Activated T-cell treated with anti-CD3 and anti-CD28 coated beads for 1 hour (primary cell): ENCODE measurements at places on chromosomes 12 and 14.

GRCh38 chr14:70640938-70641547 is 673 bp upstream of the TTC9 start:
- DNase-seq, result peak; percentile 29

GRCh38 chr14:59427653-59428580 is 37.3 kb downstream of the GPR135 start:
- no peak for DNase-seq

- DNase-seq, result peak; percentile 35
Observed at GRCh38 chr14:77067632-77068516, 30.2 kb upstream of the CIPC start.

DNA sequence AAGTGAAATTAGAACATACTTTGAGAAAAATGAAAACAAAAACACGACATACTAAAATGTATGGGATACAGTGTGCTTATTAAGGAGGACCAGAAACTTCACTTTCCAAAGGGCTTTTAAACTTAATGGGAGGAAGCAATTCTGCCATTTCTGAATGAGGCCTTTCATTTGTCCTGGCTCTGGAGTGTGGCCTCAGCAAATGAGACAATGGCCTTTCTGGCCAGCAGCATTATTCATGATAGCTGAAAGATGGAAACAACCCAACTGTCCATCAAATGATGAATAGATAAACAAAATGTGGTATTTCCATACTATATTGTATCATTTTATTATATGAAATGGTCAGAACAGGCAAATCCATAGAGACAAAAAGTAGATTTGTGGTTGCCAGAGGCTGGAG is 338.6 kb downstream of the CEP128 start:
- no peak for DNase-seq

- DNase-seq, result no peak
Observed at GRCh38 chr12:52260361-52261207, 13.9 kb upstream of the KRT86 start.

GRCh38 chr14:78710963-78711362 is 540.8 kb downstream of the NRXN3 start:
- no peak for DNase-seq

DNA sequence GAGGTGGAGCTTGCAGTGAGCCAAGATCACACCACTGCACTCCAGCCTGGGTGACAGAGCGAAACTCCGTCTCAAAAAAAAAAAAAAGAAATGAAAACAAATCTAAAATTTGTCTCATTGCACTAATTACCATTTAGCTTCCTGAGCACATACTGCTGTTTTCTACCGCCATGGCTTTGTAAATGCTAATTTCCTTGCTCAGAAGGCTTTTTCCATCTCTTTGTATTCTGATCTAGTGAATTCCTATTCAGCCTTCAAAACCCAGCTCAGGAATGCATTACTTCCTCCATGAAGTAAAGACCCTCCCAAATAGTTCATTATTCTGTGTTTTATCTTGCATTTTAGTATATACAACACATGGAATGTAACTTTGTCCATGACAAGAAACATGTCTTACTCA is 33.6 kb downstream of the CEP83 start:
- no peak for DNase-seq

- DNase-seq, result no peak
Observed at GRCh38 chr12:108772247-108772646, 40.9 kb upstream of the CORO1C start.

GRCh38 chr14:29805415-29806123 is 122.1 kb downstream of the PRKD1 start:
- DNase-seq, result no peak

- DNase-seq, result no peak
Observed at GRCh38 chr12:102096855-102097254, 23.1 kb downstream of the NUP37 start.

DNA sequence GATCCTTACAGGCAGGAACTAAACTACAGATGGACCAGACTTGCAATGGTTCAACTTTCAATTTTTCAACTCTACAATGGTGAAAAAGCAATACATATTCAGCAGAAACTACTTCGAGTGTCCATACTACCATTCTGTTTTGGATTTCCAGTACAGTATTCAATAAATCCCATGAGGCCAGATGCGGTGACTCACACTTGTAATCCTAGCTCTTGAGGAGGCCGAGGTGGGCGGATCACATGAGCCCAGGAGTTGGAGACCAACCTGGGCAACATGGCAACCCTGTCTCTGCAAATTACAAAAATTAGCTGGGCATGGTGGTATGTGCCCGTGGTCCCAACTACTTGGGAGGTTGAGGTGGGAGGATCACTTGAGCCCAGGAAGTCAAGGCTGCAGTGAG is 336.1 kb downstream of the MED13L start:
- DNase-seq, result no peak
